ENCODE measurements at places on chromosomes 5 and 9.

GRCh38 chr9:21381448-21382339 is 3.5 kb downstream of the IFNA2 start:
- no peak for DNase-seq

- no peak for DNase-seq
Measured at GRCh38 chr5:107300721-107301327, 369.9 kb downstream of the EFNA5 start.

GRCh38 chr5:96506376-96506775 is 73.3 kb upstream of the PCSK1 start:
- no peak for DNase-seq

GRCh38 chr5:40991168-40991980 is 79.8 kb downstream of the MROH2B start:
- DNase-seq = no peak

DNA sequence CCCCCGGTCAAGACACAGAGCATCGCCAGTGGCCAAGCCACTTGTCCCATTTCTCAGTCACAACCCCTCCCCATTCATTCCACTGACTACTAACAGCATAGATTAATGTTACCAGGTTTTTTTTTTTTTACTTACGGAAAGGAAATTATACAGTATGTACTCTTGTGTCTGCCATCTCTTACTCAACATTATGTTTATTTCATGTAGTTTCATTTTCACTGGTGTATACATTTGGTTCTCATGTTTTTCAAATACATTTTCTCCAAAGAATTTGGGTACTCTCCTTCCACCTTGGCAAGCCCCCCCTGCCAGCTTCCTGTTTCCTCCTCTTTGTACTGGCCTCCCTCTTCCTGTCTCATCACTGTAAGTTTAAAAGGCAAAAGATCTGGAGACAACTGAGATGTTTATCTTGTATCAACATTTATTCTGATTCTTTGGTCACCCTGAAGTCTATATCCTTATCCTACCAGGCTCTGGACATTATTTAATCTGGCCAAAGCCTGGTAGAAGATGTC is 207.3 kb downstream of the SAXO1 start:
- DNase-seq = no peak

DNA sequence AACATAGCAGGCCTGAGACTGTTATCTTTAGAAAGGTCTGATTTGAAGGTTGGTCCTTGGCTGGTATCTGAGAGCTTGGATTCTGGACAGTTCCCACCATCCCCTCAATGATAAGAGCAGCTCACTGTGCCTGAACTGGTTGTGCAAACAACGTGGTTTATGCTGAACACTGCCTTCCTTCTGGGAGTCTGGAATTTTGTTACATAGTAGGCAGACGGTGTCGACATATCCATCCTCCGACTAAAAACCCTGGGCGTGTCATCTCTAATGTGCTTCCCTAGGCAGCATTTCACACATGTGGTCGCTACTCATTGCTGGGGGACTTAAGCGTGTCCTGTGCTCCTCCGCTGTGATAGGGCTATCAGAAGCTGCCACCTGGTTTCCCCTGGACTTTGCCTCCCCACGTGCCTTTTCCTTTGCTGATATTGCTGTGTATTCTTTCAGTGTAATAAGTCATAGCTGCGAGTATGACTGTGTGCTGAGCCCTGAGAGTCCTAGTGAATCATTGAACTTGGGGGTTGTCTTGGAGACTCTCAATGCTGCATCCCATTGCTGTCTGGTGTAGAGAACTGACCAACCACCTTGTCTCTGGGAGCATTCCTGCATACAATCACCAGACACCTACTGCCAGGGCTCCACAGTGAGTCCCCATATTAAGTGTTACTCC is 119.1 kb upstream of the TBC1D2 start:
- DNase-seq = no peak

Data from stimulated activated CD4-positive, alpha-beta T cell treated with anti-CD3 and anti-CD28 coated beads, TNF-alpha, amount 100 ng/mL, for 1 hour (primary cell).